ENCODE measurements at places on chromosomes 2 and 18.

GRCh38 chr2:40256649-40257048 is 195.2 kb downstream of the SLC8A1 start:
- peak; percentile 53 for DNase-seq

GRCh38 chr2:177970670-177971454 is 101.7 kb downstream of the PDE11A start:
- DNase-seq: no peak

GRCh38 chr2:233779722-233780121 is 1.6 kb downstream of the MROH2A start:
- no peak for DNase-seq

GRCh38 chr2:88537640-88538039 is 85.1 kb upstream of the FOXI3 start:
- DNase-seq: no peak

GRCh38 chr2:86017901-86018896 is 87.5 kb downstream of the POLR1A start:
- DNase-seq: no peak

GRCh38 chr2:3429066-3429610 is 49.6 kb downstream of the TRAPPC12 start:
- DNase-seq: no peak

GRCh38 chr2:237743561-237744269 is 54.9 kb upstream of the RBM44 start:
- no peak for DNase-seq

- no peak for DNase-seq
Observed at GRCh38 chr2:150167711-150168110, 319.8 kb downstream of the RND3 start.

DNA sequence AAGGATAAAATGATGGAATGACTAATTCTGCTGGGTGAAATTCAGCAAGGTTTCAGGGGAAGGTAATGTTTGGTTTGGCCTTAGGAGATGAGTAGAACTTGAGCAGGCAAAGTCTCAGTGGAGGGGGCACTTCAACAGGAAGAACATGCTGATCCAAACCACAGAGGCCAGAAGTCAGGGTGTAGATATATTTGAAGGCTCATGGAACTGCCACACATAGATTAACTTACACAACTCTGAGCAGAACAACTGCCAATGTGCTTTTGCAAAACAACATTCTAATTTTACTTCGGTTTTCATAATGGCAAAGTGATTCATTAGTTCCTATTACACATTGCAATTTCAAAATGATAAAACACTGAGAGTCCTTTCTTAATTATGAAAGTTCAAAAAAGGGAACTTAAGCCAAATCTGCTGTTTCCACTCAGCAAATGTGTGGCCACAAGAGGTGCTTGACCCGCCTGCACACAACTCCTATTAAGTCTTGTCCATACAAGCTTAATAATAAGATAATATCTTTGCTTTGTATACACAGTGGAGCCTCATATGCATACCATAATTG is 284.8 kb downstream of the MREG start:
- DNase-seq: no peak

GRCh38 chr18:75875559-75875958 is 448.1 kb upstream of the SMIM21 start:
- no peak for DNase-seq

DNA sequence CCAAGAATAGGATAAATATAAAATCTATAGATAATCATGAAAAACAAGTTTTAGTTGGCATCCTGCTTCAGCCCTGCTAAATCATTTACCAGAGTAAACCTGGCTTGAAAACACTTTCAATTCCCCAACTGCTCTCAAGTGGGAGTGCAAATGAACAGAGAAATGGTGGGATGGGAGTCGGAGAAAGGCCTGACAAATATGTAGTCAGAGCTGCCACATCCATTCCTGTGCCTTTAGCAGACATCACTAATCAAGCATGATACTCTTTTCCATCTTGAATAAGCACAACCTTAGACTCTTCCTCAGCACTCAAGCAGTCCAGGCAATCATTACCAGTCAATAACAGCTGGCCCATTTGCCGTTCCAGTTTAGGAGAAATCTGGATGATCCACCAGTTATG is 101.3 kb downstream of the ANKRD44 start:
- DNase-seq: no peak

GRCh38 chr2:146130290-146130689 is 1610.4 kb upstream of the ZEB2 start:
- DNase-seq: no peak

DNA sequence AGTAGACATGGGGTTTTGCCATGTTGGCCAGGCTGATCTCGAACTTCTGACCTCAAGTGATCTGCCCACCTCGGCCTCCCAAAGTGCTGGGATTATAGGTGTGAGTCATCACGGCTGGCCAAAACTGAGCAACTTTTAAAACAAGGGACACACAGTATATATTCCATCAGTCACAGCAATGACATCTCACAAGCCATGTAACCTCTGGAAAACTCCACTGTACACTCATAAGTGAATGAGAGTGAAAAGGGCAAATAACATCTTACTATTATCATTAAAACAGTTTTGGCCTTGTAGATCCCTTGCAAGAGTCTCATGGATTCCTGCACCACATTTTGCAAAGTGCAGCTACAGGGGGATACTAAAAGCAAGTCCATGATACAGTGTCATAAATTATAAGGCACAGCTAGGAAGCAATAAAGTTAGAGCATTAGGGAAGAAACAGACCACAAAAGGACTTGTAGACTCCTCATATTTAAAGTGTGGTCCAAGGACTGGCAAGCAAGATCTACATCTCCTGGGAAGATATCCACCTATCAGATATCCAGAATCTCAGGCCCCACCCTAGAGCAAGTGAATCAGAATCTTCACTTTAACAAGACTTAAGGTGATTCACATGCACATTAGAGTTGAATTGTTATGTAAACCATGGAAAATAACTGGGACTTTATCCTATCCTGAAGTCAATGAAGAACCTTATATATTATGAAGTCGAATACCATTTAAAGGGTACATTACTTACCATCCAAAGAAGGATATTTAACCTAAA is 5.7 kb downstream of the SMC6 start:
- DNase-seq: no peak

DNA sequence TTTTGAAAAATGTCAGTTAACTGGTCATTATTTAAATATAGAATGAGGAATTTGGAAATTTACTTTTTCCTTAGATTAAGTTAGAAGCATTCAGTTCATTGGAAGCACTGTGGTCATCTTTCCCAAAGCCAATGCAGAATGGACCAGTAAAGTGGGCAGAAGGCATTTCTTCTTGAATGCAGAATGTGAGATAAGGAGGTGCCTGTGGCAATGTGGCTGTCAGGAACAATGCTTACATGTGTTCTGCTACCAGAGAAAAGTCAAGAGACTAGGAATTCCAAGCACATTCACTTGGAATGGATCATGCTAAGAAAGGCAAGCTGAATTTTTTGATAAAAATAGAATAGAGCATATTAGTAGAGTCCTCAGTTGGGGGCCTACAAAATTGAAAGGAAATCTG is 295.0 kb upstream of the KCNH7 start:
- DNase-seq: no peak

DNA sequence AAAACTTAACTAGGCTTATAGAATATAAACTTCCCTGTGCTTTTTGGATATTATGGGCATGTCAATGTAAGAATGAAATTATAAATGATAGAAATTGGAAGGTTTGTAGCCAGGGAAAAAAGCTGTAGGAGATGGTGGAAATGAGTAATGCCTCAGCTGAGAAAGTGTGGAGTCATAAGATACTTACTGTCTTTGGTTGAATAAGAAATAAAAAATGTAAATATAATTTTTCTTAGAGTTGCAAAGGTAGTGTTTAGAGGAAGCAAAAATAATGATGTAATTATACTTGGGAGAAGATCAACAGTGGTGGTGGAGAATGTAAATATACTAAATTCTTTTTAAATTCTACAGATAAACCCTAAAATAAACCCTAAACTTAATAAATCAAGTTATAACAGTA is 26.2 kb upstream of the RND3 start:
- DNase-seq: no peak

DNA sequence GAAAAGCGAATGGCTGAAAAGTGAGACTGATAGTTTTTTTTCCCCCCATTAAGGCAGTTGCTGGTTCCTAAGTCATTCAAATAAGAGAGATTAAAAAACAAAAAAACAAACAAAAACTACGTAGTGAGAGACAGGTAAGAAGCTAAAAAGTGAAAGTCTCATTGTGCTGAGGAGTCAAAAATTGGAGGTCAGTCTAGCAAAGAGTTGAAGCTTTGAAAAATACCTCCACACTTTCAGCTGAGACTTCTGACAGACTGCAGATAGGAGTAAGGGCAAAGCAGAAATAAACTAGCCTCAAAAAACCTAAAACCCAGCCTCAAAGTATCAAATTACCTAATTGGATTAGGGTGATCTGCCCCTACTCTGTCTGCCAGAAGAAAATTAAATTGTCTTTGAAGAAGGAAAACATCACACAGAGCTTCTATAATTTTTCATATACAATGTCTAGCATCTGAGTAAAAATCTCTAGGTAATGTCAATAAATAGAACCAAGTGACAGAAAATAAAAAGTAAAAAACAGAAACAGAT is 10.9 kb upstream of the EIF2AK3 start:
- no peak for DNase-seq

DNA sequence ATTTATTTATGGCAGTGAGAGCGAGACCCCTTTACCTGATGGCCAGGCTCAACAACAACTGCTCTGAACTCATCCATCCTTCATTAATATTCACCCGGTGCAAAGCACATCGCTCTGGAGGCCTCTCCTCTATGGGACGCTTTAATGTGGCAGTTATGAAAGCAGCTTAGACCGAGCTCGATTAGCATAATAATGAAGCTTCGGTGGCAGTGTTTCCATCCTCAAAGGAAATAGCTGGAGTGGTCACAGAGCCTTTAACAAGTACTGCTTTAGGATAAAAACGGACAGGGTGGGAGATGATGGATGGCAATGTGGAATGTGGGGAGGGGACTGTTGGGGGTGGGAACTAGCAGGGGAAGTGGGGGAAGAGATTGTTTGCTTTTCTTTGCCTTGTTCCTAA is 243.9 kb downstream of the SLC4A3 start:
- no peak for DNase-seq

GRCh38 chr2:238425505-238425978 is 1.2 kb upstream of the ASB1 start:
- DNase-seq: no peak

- peak; percentile 86 for DNase-seq
Observed at GRCh38 chr2:188291617-188292347, at the start of gene GULP1. TSS of gene GULP1 (plus strand) at chr2:188291874. CDS start at chr2:188477703, 185,829 bp downstream.

- peak; percentile 59 for DNase-seq
Observed at GRCh38 chr2:26840937-26841610, 6.9 kb upstream of the DPYSL5 start.

- DNase-seq: no peak
Observed at GRCh38 chr2:76672798-76673197, 849.4 kb downstream of the LRRTM4 start.

- DNase-seq: no peak
Observed at GRCh38 chr2:26978061-26978596, 7.7 kb downstream of the MAPRE3 start.

- DNase-seq: no peak
Observed at GRCh38 chr2:133726973-133727372, 158.7 kb upstream of the NCKAP5 start.

DNA sequence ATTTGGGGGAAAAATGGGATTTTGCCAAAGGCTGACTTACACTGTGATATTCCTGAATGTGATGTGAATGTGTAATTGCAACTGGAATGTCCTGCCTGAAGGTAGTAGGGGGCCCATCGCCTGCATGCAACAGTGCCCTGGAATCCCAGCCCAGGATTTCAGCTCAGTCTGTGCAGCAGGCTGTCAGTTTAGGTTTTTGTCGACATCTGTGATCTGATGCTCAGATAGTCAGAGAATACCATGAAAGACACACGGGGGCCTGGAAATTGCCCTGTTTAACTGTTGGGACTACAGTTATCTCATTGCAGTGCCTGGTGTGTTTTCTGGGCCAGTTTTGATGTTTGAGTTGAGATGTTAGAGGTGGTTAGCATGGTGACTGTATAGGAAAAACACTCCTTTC is 84.5 kb upstream of the HK2 start:
- no peak for DNase-seq

DNA sequence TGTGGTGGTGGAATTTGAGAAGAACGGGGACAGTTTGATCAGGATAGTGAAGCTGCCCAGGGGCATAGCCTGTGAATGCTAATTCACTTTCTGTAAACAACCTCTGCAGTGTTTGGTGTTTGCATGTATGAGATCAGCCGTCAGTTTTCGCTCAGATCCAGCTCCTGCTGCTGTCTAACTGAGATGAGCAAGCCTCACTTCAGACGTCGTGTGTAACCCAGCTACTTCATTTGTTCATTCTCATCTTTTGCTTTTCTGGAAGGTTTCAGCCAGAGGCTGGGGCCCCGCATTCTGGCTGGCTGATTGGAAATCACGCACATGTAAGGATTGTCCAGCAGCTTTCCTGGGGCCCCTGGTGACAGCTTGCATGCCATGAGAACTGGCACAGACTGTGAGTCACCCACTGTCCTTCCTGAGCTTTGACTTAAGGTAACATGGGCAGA is 48.9 kb downstream of the LDLRAD4 start:
- DNase-seq: no peak

DNA sequence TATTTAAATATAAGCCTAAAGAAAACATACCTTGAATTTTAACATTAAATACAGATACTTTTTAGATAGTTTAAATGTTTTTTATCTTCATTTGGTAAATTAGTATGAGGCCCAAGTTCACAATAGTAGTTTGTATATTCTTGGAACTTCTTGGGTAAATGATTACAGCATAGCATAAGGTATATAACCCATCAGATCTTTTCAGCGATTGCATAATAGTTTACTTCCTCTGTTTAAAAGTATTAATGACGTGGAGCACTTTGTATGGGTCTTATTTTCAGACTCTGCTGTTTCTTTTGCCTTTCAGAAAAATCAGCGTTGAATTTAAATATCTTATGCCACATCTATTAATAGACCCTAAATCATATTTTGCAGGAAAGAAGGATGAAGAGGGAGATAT is 60.2 kb downstream of the CHRNA1 start:
- no peak for DNase-seq

DNA sequence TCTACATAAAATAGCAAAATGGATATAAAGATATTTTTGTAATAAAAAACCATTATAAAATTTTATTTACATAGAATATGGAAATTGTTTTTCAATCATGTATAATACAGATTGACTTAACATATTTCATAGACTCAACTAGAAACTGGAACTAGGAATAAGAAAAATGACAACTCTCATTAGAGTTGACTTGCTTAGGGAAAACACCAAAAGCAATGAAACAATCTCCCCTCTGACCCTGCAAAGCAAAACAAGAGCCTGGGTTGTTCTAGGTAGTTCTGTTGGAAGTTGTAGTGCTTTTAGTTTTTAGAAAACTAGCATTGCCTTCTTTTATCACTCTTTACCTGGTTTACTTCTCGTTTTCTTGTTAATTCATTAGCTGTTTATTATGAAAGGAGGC is 32.2 kb upstream of the MTIF2 start:
- no peak for DNase-seq

GRCh38 chr2:193793914-193794313 is 1599.2 kb upstream of the TMEFF2 start:
- DNase-seq: no peak

- DNase-seq: no peak
Observed at GRCh38 chr2:96427917-96428316, 77.2 kb downstream of the NEURL3 start.
